ENCODE measurements at places on chromosomes 12 and 14. TPM values are rescaled to one million over a fixed set of nuclear protein-coding genes. Genes with fewer than 3 reads are reported as not detected.

Gene INSM2
- total RNA-seq: not detected

Gene IAPP
- total RNA-seq: not detected

Gene CDK17
- 41.4 TPM for total RNA-seq

Gene FKBP4
- 139 TPM for total RNA-seq

Gene CNOT2
- total RNA-seq: 66.2 TPM

Gene WSCD2
- not detected for total RNA-seq

Gene SIX6
- not detected for total RNA-seq

Gene CLEC4D
- not detected for total RNA-seq

Gene BRAP
- total RNA-seq: 14.7 TPM

Gene OTOGL
- total RNA-seq: not detected

Gene GNB3
- 0.54 TPM for total RNA-seq

Gene PDZRN4
- total RNA-seq: not detected

Gene RTL1
- total RNA-seq: not detected

Gene STXBP6
- not detected for total RNA-seq

Gene TPH2
- not detected for total RNA-seq

Gene TIMM9
- total RNA-seq: 60.7 TPM

Gene SERPINA3
- total RNA-seq: not detected

Gene ASIC1
- total RNA-seq: 3.7 TPM

Gene ACRBP
- total RNA-seq: 2.3 TPM

Gene ADAM21
- 0.21 TPM for total RNA-seq

Gene CCER1
- not detected for total RNA-seq

Gene DPF3
- total RNA-seq: 0.29 TPM

Gene RPGRIP1
- not detected for total RNA-seq

Gene KERA
- total RNA-seq: not detected

Gene KRT72
- total RNA-seq: 2.3 TPM

Gene MED6
- total RNA-seq: 48.9 TPM

Gene MYBPC1
- total RNA-seq: not detected

Gene STYK1
- total RNA-seq: not detected

Gene FBLN5
- total RNA-seq: 1.2 TPM

Gene TAS2R50
- not detected for total RNA-seq

Gene CACNA1C
- total RNA-seq: 0.12 TPM

Gene TMEM63C
- total RNA-seq: 0.31 TPM

Gene SLC7A7
- total RNA-seq: 0.40 TPM

Gene RERG
- not detected for total RNA-seq

Gene ACOT4
- 1.4 TPM for total RNA-seq

Gene MEG3
- total RNA-seq: not detected

Gene TEX52
- not detected for total RNA-seq

Gene PZP
- total RNA-seq: not detected

Gene GALNT4
- total RNA-seq: 3.4 TPM

Gene CLEC4A
- 1.2 TPM for total RNA-seq

Gene NANOG
- not detected for total RNA-seq

Gene SSTR1
- total RNA-seq: not detected

Gene BMP4
- not detected for total RNA-seq

Gene HOXC5
- total RNA-seq: not detected

Gene ATG14
- total RNA-seq: 4.6 TPM

Gene C12orf60
- 2.0 TPM for total RNA-seq

Gene ATG2B
- total RNA-seq: 15.3 TPM

Gene TBX3
- total RNA-seq: not detected

Gene KRT75
- total RNA-seq: not detected
